HL-60 (cell line): ENCODE measurements at places on chromosomes 16 and 17.

- DNase-seq, result peak; percentile 74
Observed at GRCh38 chr17:62627904-62628633, 599 bp downstream of the MRC2 start.

- DNase-seq, result no peak
Observed at GRCh38 chr17:66420961-66421371, 118.6 kb downstream of the PRKCA start.

- DNase-seq, result no peak
Observed at GRCh38 chr17:45043813-45044540, 7.5 kb downstream of the DCAKD start.

GRCh38 chr17:55440391-55440790 is 18.8 kb upstream of the MMD start:
- DNase-seq, result no peak

GRCh38 chr17:13984956-13985355 is 84.3 kb upstream of the COX10 start:
- DNase-seq, result no peak

DNA sequence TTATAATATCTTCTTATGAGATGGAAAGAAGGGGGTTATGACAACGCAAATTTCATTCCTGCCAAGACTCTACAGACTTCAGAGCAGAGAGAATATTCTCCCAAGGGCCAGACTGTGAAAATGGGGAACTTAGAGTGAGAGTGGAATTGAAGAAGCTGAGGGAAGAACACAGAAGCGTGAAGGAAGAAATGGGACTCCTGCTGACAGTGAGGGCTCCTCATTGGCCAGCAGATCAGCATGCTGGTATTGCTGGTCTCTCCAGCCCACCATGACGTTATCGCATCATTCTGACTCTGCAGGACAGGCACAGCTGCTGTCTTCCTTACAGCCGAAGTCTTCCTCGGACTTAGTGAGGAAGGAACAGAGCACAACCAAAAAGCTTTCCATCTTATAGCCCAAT is 24.3 kb downstream of the CCL4 start:
- DNase-seq, result no peak

- DNase-seq, result no peak
Observed at GRCh38 chr16:1124795-1125194, 28.1 kb upstream of the CACNA1H start.

DNA sequence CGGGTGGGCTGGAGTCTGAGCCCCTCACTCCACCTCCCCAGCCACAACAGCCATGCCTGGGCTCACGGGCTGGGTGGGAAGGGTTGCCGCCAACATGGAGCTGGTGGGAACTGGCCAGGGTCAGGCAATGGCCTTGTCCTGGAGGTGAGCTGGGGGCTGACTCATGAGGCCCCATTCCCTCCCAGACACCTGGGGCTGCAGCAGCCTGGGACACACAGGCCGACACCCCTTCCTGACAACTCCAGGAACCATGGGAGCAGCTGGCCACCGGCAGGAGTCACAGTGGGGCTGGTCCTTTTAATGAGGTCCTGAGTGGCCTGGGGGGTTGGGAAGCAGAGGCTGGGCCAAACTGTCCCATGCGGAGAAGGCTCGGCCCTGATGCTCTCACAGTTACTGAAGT is 12.2 kb downstream of the DBNDD1 start:
- no peak for DNase-seq

DNA sequence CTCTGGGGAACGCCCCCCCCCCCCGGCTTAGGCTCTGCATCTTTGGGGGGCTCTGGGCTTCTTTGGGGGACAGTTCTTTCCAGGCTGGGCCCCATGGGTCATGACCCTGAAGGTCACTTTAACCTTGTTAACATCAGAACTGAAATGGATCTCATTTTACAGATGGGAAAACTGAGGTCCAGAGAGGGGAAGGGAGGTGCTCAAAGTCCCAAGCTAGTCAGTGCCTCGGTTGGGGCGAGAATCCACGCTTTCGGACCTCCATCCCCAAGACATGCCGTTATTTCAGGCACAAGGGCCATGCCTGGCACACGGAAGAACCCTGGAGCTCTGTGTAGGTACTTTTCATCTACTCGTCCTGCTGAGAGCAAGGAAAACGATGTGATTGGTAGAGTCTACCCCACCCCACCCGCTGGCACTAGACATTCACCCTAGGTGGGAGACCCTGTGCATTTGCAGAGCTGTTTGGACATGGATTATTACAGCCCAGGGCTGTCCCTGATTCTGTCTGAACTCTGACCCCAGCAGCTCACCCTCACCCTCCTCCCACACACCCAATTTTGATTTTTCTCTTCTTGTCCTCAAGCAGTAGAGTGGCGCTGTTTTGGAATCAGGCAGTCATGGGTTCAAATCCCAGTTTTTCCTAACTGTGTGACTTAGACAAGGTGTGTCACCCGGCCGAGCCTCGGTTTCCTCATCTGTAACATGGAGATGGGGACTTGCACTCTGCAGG is 155.1 kb upstream of the CDC42EP4 start:
- no peak for DNase-seq

DNA sequence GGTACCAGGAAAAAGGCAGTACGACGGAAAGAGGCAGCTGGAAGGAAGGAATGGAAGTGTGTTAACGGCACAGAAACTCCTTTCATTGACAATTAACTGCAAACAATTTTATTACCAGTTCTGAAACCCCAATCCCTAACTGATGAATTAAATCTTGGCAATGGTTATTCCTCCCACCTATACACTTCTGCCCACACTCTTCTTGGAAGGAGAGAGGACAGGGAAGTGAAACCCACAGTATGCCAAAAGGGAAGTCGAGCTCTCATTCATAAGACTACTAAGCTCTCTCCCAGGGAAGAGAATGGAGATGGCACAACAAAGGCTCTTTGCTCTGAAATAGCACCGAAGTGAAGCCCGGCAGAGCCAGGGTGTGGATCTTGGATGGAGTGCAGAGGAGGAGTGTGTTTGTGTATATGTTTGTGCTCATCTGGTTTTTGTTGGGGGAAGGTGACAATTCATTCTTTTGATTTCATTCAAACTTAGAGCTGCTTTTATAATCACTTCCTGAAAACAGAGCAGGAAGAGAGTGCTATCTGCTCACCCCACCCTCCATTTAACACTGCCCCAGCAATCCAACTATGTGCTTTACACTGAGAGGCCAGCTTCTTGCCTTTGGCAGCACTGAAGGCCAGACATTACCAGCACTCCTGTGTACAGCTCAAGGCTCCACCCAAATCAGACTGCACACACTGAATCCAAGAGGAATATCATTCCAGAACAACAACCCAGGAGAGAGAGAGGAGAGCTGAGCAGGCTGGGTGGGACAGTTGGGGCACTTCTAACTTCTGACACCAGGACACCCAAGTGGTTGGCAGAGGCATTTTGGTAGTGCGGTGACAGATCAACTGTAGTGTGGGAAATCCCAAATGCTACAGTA is 68.7 kb downstream of the HIC1 start:
- DNase-seq, result peak; percentile 15

DNA sequence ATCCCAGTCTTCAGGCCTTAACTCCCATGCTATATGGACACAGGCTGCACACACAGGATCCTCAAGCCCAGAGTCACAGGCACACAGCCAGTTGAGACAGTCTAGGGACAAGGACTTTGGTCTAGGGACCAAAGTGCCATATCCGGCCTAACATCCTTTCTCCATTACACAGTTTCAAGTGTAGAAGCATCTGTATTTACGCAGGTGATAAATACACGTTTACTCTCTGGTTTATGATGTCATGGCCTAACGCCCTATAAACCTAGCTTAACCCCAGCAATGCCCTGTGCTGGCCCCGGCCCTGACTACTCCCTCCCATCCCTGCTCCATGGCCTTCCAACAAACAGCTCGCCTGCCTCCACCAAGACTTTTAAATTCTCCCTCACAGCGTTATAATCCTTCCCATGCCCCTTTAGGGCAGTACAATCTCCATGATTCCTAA is 17.1 kb downstream of the CUEDC1 start:
- DNase-seq, result no peak

DNA sequence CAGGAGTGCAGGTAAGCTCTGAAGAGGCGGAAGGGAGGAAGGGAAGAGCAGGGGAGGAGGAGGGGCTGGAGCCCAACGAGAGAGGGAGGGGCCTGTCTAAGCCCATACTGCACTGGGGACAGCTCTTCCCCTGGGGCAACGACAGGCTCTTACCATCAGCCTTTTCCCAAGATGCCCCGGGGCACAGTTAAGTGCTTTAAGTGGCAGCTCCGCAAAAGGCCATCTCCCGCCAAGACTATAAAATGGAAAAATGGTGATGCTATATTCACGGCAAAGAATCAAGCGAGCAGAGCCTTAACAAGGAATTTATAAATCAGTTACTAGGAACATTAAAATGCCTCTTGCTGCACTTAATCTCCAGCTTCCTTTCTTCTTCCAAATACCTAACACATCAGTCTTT is 110.2 kb upstream of the NLRP1 start:
- no peak for DNase-seq

- no peak for DNase-seq
Observed at GRCh38 chr16:8589900-8590688, at the start of gene TMEM114. Gene TMEM114 (minus strand): TSS chr16:8590511. CDS start chr16:8589838, 673 bp downstream.

DNA sequence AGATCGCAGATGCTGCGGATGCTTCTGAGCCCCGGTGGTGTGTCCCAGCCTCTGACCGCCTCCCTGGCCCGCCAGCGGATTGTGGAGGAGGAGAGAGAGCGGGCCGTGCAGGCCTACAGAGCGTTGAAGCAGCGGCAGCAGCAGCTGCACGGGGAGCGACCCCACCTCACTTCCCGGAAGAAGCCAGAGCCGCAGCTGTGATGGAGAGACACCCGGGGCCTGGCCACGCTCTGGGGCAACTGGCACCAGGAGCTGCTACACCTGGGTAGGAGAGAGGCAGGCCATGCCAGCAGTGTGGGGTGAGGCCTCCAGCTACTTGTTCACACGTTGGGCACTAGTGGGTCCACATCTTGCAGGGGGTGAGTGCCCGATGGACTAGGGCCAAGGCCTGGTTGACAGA is 6.0 kb downstream of the CCDC137 start:
- DNase-seq, result no peak

- no peak for DNase-seq
Observed at GRCh38 chr17:29089601-29090044, 46.7 kb downstream of the PIPOX start.

DNA sequence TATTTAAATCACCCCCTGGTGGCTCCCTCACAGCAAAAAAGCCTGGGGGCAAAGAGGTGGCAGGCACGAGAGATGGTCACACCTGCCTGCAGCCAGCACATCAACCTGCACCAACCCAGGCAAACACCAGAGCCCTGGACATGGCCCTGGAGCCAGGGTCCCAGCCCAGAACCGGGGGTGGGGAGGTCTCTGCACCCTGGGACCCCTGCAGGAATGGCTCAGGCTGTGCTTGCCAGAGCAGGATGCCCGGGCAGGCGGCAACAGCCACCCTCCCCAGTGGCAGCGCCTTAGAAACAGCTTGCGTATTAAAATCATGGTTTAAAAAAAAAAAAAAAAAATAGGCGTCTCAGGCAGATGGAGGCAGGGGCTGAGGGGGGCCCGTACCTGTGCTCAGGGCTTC is 16.2 kb downstream of the MYBBP1A start:
- no peak for DNase-seq

GRCh38 chr17:1617620-1618174 is 10.9 kb downstream of the SLC43A2 start:
- peak; percentile 18 for DNase-seq

DNA sequence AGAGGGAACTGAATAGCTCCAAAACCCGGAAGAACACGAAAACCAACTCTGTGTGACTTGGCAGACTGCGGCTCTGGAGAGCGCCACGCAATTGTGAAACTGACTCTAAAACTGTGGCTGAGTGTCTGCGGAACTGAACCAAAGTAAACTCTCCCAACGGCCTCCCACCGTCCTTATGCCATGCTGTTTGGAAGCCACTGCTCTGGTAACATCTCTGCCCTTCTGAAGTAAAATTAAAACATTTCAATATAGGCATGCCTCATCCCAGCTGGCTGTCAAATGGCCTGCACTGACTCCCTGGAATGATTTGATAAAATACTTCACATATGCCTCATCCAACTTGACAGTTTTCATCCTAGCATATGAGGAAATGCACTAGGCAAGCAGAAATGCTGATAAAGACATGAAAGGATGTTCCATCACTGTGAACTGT is 70.2 kb downstream of the PARN start:
- peak; percentile 72 for DNase-seq

DNA sequence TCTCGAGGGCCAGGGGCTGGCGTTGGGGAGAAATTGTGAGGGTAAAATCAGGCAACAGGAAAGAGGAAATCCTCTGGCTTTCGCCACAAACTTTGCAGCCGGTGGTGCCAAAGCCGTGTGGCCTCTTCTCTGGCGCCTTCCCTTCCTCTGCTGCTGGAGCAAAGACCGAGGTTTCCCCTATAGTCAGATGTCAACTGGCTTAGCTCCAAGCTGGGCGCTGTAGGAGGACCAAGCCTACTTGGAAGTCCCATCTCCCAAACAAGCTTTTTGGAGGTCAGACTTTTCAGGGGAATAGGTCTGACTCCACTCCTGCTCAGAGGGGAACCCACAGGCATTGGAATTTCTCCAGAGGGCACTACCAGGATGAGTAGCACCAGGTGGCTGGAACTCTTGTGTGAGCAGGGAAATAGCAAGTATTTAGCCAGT is 5.0 kb downstream of the IGFBP4 start:
- DNase-seq, result peak; percentile 75

GRCh38 chr17:64077379-64077778 is 52.6 kb downstream of the ERN1 start:
- DNase-seq, result peak; percentile 83

DNA sequence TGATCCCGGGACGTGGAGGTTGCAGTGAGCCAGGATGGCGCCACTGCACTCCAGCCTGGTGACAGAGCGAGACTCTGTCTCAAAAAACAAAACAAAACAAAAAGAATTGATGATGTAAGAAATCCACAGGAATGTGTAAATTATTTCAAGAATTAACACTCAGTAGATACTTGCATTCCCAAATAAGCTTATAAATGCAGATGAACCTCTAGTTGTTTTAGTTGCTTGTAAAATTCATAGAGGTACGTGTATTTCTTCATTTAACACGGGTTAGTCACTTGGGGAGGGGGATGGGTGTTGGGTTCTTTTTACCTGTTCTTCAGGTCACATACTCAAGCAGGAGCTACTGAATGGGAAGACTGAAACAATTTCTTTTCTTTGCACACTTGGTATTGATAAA is 55.7 kb upstream of the FBXO47 start:
- no peak for DNase-seq

GRCh38 chr17:1779571-1780131 is 17.8 kb downstream of the SERPINF1 start:
- DNase-seq, result no peak

DNA sequence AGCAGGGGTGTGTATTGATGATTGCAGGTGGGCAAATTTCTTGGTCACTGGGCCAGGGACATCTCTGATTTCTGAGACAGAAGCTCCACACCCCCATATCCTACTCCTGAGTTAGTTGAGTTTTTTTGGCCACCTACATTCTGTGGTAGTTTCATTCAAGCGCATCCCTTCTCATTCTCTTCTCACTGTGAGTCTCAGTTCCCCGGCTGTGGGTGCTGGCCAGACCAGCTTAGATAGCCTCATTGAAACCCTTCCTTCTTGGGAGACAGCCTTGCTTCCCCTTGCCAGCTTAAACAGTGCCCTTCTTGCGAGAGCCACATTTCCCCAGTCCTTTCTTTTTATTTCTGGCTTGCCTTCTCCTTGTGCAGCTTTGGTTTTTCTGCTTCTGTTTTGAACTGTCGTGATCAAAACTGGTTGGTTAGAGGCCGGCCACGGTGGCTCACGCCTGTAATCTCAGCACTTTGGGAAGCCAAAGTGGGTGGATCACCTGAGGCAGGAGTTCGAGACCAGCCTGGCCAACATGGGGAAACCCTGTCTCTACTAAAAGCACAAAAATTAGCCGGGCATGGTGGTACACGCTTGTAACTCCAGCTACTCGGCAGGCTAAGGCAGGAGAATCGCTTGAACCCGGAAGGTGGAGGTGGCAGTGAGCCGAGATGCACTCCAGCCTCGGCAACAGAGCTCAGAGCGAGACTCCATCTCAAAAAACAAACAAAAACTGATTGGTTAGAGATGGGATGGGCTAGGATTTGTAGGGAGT is 2.8 kb downstream of the GPT2 start:
- DNase-seq, result no peak
